Vagina (tissue), 2 donors: ENCODE measurements at places on chromosomes 11 and 22.

GRCh38 chr11:65504674-65505465 lies 6.0 kb downstream of the MALAT1 start:
- DNase-seq = no peak

DNA sequence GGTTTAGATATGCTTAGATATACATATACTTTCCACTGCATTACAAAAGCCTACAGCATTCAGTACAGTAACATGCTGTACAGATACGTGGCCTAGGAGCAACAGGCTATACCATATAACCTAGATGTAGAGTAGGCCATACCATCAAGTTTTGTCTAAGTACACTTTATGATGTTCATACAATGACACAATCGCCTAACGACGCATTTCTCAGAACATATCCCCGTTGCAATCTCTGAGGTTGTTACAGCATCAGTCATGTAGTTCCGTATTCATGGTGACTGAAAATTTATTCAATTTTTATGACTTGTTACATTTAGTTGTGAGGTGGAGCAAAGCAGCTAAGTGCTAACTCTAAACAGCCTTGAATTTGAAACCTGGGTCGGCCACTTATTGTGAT lies 6.7 kb downstream of the ZBTB44 start:
- DNase-seq = no peak

DNA sequence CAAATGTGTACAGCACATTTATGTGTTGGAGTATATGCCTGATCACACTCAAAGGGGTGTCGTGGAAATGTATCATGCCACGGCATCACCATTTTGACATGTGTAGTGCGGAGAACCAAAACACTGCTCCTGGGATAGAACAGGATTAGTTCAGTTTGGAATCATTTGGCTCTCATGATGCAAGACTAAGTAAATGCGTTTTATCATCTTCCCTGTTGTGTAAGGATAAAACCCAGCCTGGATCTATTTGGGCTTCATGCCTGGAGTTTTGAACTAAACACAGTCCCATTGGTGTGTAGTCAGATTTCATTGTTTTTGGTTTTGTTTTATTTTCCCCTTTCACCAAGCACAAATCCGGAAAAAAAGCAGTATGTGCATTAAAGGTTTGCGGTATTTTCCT lies 574.3 kb downstream of the NTM start:
- DNase-seq = no peak

- DNase-seq = no peak
Measured at GRCh38 chr11:13216019-13216710, 61.4 kb upstream of the BMAL1 start.

- no peak for DNase-seq
Measured at GRCh38 chr11:103648054-103648453, 388.4 kb upstream of the DDI1 start.

- DNase-seq = no peak
Measured at GRCh38 chr11:118883368-118884071, at the start of gene CXCR5. CXCR5 (plus strand) TSS chr11:118883892; CDS start chr11:118883942, 50 bp downstream.
